Right forelimb (tissue), 1 donor: ENCODE measurements at places on chromosomes 2 and 18.
A peak's percentile ranks its signal among the peaks of the same experiment; 100 is the strongest.

GRCh38 chr2:236639461-236640235 is 70.0 kb downstream of the ACKR3 start:
- no peak for DNase-seq

GRCh38 chr18:54947091-54947490 is 12.2 kb downstream of the CCDC68 start:
- no peak for DNase-seq

- no peak for DNase-seq
These were observed 10.4 kb downstream of the RTTN start for GRCh38 chr18:70195014-70195614.

GRCh38 chr18:9989481-9989880 is 75.7 kb downstream of the VAPA start:
- no peak for DNase-seq

GRCh38 chr2:224841910-224842309 is 125.7 kb upstream of the CCDC195 start:
- DNase-seq: no peak

- DNase-seq: no peak
These were observed 32.9 kb upstream of the NDUFV2 start for GRCh38 chr18:9069601-9070000.

GRCh38 chr2:113240915-113241911 is 37.5 kb downstream of the PAX8 start:
- DNase-seq: no peak

- no peak for DNase-seq
These were observed 32.0 kb downstream of the LPIN1 start for GRCh38 chr2:11778416-11778815.

DNA sequence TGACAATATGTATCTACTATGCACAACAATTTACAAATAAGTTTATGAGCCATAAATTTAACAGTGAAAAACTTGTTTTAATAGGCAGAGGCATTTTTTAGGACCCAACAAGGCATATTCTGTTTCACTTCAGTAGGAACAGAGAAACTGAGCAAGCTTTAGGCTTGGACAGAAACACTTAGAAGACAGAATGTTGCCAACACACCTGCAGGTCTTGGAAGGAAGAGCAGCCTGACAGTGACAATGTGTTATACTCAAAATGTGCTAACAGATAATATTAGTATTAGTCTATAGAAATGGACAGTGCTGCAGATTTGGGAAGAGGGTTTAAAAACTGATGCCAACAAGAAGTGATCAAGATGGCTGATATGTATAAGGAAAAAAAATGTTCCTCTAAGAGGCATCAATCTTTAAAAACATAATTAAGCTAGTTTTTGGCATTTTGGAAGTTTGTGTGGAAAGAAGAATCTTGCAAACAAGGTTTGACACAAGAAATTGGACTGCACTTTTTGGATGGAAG is 297.1 kb upstream of the FSIP2 start:
- DNase-seq: no peak

DNA sequence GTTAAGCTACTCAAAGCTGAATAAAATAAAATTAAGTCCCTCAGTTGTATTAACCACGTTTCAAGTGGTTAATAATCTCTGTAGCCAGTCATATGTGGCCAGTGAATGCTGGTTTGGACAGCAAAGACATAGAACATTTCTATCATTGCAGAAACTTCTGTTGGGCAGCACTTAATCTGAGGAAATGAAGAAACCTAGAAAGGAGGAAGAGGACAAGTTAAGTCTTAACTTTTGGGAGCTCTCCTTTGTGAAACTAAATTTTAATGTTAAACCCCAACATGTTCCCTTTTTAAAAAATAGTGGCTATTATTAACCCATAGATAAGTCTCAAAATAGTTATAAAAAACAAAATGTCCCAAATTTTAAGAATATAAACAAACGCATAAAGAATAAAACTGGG is 421.3 kb downstream of the ARHGAP15 start:
- no peak for DNase-seq

DNA sequence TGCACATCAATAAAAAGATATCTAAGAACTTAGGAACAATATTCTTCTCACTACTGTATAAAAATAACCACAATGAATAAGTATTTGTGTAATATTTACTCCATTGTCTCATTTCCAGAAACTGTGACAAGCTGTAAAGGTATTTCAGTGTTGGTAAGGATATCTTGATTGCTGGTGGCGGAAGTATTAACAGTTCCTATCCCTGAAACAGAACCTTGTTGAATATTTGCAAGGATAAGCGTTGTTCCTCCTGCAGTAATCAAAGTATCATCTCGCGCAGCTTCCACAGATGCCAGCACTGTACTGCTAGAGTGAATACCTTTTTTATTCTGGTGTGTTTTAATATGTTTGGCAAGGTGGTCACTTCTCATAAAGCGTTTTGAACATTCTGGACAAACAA is 55.3 kb downstream of the SP3 start:
- no peak for DNase-seq

DNA sequence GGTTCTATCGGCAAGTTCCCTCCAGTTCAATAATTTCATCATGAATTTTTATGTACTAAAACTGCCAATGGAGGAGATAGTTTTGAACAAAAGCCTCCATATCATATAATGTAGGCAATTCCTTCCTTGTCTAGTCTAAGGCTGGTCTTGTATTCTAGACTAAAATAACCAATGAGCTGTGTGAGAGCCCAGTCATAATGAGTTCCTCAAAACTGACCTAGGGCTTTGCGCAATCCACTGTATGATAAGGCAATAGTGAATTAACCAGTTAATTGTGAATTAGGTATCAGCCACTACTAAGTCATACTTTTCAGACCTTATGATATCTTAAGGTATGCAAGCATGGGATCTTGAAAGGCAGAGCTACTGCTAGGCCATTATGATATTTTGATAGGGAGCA is 7.6 kb upstream of the UXS1 start:
- no peak for DNase-seq

DNA sequence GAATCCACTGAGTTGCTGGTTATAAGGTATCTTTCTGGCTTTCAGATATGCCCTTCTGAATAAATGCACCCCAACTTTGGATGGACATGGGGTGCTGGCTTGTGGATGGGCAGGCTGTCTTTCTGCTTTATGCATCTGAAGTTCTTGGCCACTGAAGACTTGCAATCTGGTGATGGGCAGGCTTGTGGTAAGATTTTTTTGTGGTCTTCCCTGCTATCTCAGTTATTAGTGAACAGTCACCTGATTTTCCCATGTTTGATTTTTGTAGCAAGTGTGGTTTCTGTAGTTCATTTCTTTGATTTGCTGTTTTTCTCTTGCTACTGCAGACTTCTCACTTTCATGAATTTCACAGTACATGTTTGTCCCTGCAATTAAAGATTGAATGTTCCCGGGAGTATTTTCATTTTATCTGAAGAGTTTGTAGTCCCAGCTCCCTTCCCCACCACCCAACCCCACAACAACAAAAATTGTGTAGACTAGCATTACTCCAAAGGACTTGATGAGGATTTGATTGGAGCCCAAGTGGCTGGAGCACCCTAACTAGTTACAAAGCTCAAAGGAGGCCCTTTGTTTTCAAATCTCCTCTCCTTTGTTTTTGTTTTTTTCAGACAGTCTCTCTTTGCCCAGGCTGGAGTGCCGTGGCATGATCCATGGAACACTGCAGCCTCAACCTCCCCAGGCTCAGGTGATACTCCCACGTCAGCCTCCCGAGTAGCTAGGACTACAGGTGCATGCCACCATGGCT is 63.6 kb upstream of the MGAT5 start:
- no peak for DNase-seq

DNA sequence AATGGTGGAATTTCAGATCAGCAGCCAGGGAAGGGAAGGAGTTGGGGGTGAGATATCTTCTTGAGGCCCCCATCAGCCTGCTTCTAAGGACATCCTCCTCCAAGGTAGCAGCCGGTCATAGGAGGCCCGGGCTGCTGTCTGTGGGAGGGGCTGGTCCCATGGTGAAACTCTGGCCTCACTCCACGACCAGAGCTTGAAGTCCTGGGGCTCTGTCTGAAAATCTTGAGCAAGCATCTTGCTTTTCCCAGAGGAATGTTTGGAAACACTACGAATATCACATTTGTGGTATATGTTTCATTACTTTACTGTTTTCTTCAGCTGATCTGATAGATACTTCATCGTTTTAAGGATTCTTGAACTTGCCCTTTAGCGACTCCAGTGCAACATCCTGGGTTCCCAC is 103.7 kb downstream of the CTAGE1 start:
- no peak for DNase-seq

DNA sequence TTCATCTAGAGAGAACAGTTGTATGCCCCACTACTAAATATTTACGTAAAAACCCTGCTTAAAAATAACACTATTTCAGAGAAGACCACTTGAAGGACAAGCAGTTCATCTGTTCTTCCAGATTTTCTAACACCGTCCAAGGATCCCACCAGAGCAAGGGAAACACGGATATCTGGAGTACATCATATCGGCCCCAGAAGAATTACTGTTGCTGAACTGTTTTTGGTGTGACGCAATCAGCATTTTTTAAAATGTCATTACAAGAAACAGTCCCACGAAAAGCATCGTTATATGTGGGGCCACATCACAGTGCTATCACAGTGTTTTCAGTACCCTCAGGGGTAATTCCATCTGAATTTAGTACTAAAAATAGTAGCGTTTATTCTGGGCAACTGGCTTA is 134.5 kb upstream of the PKDCC start:
- DNase-seq: no peak

- DNase-seq: no peak
These were observed 29.5 kb upstream of the COX7A2L start for GRCh38 chr2:42390401-42390969.

DNA sequence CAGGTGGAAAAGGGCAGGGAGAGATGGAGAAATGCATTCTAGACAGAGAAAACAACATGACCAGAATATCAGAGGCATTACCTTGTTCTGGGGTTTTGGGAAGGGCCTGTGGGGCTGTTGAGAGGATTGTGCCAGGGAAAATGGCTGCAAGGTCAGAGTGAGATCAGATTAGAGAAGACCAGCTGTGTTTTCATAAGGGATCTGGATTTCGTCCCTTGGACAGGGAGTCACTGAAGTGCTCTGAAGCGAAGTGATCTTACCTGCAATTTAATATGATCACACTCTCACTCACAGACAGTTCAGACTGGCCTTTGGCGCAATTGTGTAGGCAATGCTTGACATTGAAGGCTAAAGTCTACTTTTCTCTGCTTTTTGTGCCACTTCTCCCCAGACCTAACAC is 20.3 kb upstream of the REG3G start:
- DNase-seq: no peak

GRCh38 chr2:129192841-129193253 is 786.6 kb upstream of the RAB6C start:
- DNase-seq: no peak

DNA sequence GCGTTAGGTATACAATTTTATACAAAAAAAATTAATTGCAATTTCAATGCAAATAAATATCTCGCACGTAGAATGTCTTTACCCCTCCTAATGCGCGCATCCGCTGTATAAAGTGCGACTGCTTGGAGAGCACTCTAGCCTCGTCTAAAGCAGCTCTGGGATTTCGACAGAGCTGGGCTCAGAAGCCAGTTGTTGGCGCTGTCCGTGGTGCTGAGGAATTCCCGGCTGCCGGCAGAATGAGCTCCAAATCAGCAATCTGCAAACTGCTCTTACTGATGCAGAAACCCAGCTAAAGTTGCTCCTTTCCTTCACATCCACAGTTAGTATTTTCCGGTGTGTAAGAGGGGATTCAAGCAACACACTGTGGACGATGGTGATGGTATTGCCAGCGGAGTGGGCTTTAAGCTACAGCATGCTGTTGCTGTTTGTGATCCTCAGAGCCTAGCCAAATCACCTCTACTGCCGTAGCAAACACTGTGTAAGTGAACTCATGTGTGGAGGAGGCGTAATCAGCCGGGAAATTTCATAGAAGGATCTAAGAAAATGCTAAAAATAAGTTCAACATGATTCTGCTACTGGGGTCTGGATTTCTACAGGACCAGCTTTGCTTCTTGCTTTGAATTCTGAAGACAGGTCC is at the start of gene VWC2L:
TSS of gene VWC2L (plus strand) at position 137 of the 637 bp plus-strand sequence. CDS start 3,140 bp downstream, outside the sequence.
- peak; percentile 84 for DNase-seq

DNA sequence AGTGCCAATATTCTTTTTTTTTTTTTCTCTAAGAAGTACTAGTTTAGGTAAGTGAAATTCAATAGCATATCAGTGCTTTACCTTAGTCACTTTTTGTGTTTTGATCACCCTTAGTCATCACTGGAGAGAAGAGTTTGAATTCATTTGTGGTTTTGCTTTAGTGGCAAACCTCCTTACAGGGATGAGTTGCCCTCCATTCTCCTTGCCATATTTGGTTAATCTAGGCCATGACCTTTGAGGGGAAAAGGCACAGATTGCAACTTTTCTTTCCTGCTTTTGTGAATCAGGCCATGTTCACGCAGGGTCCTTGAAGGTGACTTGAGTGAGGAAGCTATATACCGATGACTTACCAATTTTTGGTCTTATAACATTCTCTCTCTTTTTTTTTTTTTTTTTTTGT is 34.4 kb downstream of the PLEKHA3 start:
- DNase-seq: no peak

DNA sequence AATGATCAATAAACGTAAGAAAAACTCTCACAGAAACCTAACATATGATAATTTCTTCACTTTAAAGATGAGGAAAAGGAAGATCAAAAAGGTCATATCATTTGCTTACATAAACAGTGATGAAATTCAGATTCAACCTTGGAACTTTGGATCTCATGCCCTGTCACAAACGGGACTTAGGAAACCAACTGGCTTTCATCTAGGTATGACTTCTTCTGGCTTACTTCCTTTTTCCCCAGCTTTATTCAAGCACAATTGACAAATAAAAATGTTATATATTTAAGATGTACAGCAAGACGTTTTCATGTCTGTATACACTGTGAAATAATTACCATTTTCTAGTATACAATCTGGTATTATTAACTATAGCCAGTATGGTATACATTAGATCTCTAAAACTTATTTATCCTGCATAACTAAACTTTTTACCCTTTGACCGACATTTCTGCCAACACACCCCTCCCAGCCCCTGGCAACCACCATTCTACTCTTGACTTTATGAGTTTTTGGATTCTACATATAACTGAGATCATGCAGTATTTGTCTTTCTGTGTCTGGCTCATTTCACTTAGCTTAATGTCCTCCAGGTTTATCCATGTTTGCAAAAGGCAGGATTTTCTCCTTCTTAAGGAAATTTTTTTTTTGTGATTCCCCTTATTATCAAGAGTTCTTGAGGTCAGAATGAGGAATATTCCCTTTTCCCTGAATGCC is 46.0 kb upstream of the COBLL1 start:
- DNase-seq: no peak

GRCh38 chr2:144240656-144241339 is 279.1 kb downstream of the ZEB2 start:
- DNase-seq: no peak

DNA sequence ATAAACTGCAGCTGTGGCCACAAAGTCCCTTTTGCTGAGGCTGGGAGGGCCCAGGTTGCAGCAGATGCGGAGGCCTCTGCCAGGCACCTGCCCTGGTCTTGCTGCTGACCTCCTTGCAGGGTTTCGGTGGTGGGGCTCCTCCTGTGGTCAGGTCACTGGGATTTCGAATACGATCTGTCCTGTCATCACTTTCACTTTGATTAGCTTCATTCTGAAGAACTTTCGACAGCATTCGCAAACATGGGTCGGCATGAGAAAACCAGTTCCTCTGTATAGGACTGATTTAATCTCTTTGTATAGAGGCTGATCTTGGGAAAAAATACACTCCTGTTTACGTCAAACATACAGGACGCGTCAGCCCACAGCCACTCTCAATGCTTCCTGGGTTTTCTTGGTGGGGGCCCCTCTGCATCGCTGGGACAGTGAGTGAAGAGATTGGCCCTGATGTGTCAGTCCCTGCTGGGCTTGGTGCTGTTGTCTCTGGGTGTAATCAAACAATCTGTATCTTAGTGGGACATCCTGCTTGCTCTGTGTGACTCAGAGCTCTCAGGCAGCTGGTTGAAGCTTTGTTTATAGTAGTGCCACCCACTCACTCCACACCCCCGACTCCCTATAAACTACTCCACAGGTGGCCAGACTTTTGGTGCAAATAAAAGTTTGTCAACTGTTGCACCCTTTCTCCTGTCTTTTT is 209.4 kb upstream of the CXCR4 start:
- no peak for DNase-seq
